ENCODE measurements at places on chromosomes 2 and 18.

DNA sequence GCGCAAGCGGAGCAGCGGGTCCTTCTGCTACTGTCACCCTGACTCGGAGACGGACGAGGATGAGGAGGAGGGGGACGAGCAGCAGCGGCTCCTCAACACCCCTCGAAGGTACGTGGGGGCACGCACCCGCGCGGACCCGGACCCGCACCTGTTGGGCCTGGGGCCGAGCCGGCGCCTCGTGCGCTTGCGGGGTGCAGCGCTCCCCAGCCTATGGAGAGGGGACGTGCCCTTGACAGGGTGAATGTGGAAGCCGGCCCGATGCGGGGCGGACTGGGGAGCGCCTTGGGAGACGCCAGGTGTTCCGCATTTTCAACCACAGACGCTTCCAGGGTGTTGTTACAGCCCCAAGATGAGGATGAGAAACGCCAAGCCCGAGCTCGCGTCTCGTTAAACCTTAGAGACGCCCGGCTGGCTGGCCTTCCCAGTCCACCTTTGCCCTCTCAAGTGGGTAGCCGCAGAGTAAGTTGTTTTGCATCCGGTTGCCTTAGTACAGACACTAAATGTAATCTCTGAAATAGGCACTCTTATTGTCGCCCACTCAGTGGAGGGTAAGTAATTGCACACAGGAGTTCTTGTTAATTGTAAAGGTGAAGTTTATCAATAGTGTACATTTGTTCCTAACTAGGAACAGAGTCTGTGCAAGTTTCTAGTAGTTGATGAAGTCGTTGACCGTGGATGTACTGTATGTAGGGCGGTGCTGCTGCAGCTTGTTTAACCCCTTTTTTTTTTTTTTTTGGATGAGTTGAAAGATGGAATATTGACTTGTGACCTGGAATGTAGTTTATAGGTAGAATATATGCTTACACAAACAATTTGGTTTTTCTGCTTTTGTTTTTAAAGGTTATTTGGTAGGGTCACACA, 815 bp downstream of the GMCL1 start:
- peak; percentile 12 for DNase-seq

DNA sequence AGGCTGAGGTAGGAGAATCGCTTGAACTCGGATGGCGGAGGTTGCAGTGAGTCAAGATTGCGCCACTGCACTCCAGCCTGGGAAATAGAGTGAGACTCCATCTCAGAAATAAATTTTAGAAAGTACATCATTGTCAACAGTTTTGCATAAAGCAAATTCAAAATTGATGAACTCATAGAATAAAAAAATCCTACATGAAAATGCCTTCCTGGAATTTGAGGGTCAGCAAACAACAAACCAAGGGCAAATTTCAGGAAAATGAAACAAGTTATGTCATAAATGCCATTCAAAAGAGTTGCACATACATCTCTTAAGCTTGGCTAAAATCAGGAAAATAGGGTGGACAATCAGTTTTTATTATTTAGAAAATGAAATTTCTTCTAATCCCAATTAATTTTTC, 45.1 kb downstream of the COL5A2 start:
- no peak for DNase-seq

- no peak for DNase-seq
Observed at GRCh38 chr2:235127931-235128330, 176.1 kb downstream of the SH3BP4 start.

- no peak for DNase-seq
Observed at GRCh38 chr2:78051480-78051879, 529.3 kb upstream of the LRRTM4 start.

DNA sequence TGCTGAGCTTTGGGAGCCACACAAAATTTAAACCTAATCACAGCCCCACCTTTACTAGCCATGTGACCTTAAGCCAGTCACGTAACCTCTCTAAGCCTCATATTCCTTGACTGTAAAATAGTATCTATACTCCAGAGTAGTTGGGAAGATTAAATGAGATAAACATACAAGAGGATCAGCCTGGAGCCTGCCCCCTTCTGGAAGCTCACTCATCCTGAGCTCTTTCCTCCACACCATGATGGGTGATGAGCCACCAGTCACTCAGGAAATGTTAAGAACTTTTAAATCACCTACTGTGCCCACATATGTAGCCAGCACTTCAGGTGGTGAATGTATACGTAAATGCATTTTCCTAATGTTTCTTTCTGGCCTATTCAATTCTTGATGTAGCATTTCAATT, 195.9 kb upstream of the DDX18 start:
- DNase-seq, result no peak

GRCh38 chr2:144325086-144325485, 194.8 kb downstream of the ZEB2 start:
- no peak for DNase-seq

All from stimulated activated CD4-positive, alpha-beta T cell treated with anti-CD3 and anti-CD28 coated beads, Interleukin-15, amount 100 ng/mL, for 1 hour (primary cell).